Left lung (tissue), 14 donors: ENCODE measurements at places on chromosomes 1 and 21.

DNA sequence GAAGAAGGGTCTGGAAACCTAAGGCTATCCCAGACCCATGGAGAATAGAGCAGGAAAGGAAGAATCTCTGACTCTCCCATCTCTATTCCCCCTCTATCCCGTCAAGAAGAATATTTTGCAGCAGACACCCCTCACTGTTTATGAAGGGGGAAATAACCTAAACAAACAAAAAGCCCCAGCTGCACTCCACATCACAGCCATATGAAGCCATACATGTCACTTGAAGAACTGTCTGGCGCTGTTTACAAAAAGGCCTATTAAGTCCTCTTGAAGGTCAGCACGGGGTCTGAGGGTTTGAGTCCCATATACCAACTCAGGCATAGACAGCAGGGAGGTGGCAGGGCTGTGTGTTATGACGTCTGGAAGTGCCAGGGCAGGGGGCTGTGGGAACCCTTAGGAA, 31.4 kb downstream of the TRABD2B start:
- no peak for DNase-seq

GRCh38 chr21:46059195-46059594, 38.7 kb upstream of the COL6A2 start:
- DNase-seq: no peak

- DNase-seq: no peak
Measured at GRCh38 chr21:45332415-45332814, 44.7 kb upstream of the POFUT2 start.

GRCh38 chr1:3697810-3698209, 45.5 kb downstream of the TP73 start:
- DNase-seq: no peak

DNA sequence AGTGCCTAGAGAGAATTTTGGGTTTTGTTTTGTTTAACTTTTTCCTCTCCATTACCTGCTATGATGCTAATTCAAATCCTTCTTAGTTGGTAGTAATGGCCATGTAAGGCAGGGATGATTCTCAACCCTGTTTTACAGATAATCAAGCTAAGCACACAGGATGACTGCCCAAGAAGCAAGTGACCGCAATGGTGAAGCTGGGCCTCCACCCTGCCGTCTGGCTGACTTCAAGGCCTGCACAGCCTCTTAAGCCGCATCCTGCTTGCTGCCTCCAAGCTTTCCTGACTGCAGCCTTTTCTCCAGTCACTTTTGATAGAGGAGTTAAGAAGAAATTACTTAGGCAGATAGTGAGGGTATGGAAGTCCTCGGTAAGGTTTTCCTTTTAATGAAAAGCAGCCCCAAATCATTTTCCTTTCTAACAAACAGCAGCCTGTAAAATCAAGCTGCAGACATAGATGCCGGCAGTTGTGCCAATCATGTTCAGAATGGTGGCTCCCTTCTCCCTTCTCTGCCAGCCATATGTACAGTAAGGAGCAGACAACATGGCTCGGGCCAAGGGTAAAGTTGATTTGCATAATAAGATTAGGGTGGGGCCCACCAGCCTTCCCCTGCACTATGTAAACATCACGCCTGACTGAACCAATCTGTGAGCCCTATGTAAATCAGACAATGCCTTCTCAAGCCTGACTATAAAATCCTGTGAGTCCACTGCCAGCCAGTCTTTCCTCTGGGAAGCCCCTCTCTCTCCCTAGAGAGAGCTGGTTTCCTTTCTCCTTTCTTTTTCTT, 8.8 kb upstream of the CTBS start:
- no peak for DNase-seq

- DNase-seq: no peak
Measured at GRCh38 chr21:33578214-33578613, 10.3 kb downstream of the DONSON start.

DNA sequence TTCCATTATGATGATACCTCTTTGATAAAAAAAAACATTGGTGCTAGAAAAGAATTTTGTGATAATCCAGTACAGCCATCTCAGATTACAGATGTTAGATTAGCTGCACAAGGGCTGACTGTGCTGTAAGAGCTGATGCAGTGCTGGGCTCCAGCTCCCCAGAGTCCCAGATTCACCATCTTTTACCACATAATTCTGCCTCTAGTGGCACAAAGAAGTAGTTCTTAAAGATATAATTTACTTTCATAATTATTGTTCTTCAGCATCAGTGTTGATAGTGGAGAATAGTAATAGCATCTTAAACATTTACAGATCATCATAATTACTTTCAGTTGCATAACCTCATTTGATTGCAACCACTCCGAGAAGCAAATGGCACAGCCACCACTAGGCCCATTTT, 262.1 kb downstream of the BRINP2 start:
- no peak for DNase-seq

GRCh38 chr21:32494934-32495709, 82.6 kb downstream of the EVA1C start:
- DNase-seq: no peak

- no peak for DNase-seq
Measured at GRCh38 chr1:93965256-93965655, 56.0 kb upstream of the GCLM start.

DNA sequence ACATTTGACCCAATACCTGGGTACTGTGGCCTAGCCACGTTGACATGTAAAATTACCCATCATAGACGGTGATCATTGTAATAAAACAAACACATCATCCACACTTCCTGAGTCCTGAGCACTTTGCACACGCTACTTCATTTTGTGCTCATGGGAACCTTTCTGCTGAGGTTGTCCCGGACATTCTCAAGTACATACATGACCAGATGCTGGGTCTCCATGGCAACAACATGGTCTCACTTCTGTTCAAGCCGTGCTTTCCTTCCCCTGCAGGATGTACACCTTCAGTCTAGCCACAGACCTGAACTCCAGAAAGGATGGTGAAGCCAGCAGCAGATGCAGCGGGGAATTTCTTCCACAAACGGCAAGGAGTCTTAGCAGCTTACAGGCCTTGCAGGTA, 22.7 kb downstream of the UBASH3A start:
- no peak for DNase-seq

DNA sequence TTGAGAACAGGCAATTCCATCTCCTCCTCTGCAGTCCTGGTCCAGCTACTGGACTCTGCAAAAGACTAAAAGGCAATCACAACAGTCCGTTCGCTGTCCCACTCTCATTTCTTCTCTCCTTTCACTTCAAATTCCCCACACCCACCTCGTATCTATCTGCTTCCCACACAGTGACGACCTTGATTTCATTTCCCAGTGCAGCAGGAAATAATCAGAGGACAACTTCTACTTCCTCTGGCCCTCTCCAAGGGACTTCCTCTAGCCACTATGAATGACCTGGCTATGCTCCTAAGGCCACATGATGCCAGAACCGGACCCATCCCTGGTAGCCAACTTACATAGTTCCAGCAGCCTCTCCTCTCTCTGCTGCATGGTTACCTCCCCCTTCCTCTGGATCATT, 8.0 kb downstream of the NOL9 start:
- no peak for DNase-seq

GRCh38 chr1:112004076-112004475, 14.6 kb upstream of the KCND3 start:
- no peak for DNase-seq

- no peak for DNase-seq
Measured at GRCh38 chr1:173095632-173096031, 44.9 kb upstream of the TNFSF18 start.

DNA sequence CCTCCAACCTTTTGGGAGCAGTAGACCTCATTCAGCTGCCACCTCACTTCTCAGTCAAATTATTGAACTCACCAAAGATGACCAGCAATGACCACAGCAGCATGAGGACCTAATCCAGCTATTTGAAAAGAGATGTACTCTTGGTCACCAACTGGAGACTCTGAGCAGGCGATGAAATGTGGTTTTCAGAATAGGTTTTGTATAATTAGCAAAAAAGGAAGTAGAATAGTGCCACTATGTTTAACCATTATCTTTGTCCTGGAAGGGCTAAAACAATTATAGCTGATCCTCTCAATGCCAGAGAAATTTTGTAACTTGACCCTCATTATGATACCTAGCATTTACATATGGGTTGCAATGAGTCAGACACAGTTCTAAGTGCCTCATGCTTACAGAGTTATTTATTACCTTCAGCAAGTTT, at the start of gene FCRL2:
TSS of gene FCRL2 (minus strand) at position 162 of the 421 bp plus-strand sequence. CDS start at position 103, 59 bp downstream.
- DNase-seq: no peak
